ENCODE measurements at places on chromosomes 6 and 20. TPM values are rescaled to one million over a fixed set of nuclear protein-coding genes. Genes with fewer than 3 reads are reported as not detected.

Gene PROKR2
- total RNA-seq, result not detected

Gene MATN4
- 0.64 TPM for total RNA-seq

Gene CLVS2
- total RNA-seq, result not detected

Gene PLN
- total RNA-seq, result not detected

Gene MAS1L
- not detected for total RNA-seq

DNA sequence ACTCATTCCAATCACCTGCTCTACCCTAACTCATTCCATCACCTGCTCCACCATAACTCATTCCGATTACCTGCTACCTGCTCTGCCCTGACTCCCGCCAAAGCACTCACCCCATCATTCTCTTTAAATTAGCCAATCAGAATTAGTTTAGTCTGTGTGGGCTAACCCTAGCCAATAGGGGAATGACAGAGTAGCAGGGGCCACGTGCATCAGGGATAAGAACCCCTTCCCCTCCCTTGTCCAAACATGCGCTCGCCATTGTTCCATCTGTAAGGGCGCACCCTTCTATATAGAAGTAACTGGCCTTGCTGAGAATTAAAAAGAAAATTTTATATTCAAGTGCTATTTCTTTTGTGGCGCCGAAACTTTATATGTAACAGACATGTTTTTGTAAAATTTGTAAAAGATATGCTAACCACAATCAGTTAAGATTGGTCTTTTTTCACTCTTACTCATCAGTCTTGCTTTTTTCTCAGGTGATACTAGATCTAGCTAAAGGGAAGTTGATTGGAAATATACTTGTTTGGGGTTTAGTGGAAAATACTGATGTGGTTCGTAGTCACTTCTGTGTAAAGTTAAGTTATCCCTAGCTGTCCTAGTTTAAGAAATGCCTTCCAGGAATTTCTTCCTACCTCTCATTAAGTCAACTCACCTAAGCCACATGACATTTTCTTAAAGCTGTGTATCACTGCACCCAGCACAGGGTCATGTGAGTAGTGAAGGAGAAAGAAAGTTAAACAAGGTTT, 16.5 kb downstream of the RTN4IP1 start:
- no peaks in the 10 kb centered on the region for H3K36me3 ChIP-seq
- H3K4me3 ChIP-seq, result no peak overlapping the region
- no peak for DNase-seq
- no peak overlapping the region for H3K27ac ChIP-seq

DNA sequence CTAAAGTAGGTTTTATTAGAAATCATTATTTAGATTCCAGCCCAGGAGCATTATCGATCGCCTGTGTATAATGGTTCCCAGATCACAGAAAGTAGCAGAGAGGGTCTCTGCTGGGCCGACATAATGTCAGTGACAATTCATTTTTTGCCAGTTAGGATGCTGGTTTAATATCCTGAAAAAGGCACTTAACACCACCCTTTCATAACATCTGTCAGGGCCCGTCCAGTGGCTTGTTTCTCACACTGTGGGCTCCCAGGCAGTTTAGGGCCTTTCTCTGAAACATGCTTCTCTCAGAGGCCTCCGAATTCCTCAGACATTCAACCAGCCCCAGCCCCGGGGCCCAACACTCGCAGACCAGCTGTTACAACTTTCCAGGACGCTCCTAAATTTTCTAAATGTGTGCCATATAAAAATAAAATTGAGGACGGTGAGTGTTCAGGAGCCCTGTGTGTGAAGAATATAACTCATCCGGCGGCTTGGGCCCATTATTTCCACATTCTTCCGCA, 108.6 kb upstream of the EYA4 start:
- DNase-seq, result no peak
- no peaks in the 10 kb centered on the region for H3K27me3 ChIP-seq
- H3K27ac ChIP-seq, result no peak overlapping the region
- no peak overlapping the region for H3K4me3 ChIP-seq

DNA sequence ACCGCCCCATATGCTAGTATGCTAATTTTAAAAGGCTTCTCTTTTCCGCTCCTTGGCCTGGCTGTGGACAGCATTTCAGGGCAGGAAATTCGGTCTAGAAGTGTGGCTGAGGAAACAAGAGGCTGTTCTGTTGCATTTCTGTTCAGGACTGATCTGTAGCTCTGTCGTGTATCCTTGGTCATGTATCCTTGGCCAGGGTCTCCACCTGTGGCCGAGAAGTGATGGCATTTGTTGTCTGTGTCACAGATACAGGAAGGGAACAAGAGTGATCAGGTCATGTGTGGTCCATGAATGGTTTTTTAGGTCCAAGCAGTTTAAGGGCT, 300.5 kb upstream of the SUPT3H start:
- no peaks in the 10 kb centered on the region for H3K36me3 ChIP-seq
- H3K27me3 ChIP-seq, result no peaks in the 10 kb centered on the region

GRCh38 chr20:48717095-48717672, 110.6 kb downstream of the PREX1 start:
- no peak overlapping the region for H3K4me3 ChIP-seq
- no peaks in the 10 kb centered on the region for H3K36me3 ChIP-seq
- DNase-seq, result no peak
- no peak overlapping the region for H3K27ac ChIP-seq
- H3K27me3 ChIP-seq, result no peaks in the 10 kb centered on the region

DNA sequence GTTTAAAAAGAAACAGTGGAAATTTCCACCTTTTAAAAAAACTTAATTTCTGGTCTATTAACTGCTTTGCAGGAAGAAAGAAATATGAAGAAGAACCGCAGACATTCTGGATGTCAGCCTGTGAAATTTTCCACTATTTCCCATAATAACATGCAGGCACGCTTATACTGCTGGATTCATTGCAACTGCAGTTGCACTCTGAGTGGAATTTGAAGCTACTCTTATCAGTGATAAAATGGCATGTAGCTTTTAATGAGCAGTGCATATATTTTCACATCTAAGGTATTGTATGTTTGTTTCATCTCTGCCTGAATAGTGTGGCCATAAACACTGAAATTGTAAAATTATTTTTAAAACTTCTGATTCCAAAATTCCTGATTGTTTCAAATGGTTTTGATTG, 28.2 kb downstream of the NCOA3 start:
- no peaks in the 10 kb centered on the region for H3K36me3 ChIP-seq
- no peaks in the 10 kb centered on the region for H3K27me3 ChIP-seq
- no peak overlapping the region for H3K27ac ChIP-seq
- H3K4me3 ChIP-seq, result no peak overlapping the region

GRCh38 chr6:135064586-135064985, 10.0 kb upstream of the HBS1L start:
- no peak overlapping the region for H3K4me3 ChIP-seq
- H3K4me1 ChIP-seq, result no peaks in the 10 kb centered on the region
- no peaks in the 10 kb centered on the region for H3K27me3 ChIP-seq
- DNase-seq, result no peak
- no peak overlapping the region for H3K27ac ChIP-seq

DNA sequence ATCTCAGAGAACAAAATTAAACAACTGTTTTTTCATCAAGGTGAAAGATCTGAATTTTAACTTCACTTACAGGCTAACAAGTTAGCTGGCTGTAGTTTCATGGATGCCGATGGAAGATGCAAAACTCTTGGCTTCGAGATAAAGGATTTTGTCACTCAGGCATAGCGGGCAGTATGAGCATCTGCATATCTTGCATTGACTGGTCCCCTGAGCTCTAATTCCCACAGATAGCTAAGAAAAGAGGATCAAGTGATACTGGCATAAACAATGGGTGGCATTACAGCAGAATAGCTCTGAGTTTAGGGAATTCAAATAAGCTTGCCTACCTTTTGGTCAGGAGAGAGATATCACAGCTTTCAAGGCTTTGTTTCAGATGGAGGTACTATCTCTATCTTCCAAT, 1.8 kb upstream of the CLVS2 start:
- H3K4me1 ChIP-seq, result no peaks in the 10 kb centered on the region
- H3K27ac ChIP-seq, result no peak overlapping the region
- peaks cover 12% of the 10 kb centered on the region for H3K27me3 ChIP-seq
- no peak for DNase-seq
- H3K36me3 ChIP-seq, result no peaks in the 10 kb centered on the region

- H3K27ac ChIP-seq, result no peak overlapping the region
- no peaks in the 10 kb centered on the region for H3K4me1 ChIP-seq
- H3K27me3 ChIP-seq, result no peaks in the 10 kb centered on the region
- DNase-seq, result no peak
- no peak overlapping the region for H3K4me3 ChIP-seq
Measured at GRCh38 chr20:49948809-49949507, 12.8 kb downstream of the RNF114 start.

GRCh38 chr20:6355754-6356451, 233.1 kb upstream of the FERMT1 start:
- H3K4me3 ChIP-seq, result no peak overlapping the region
- DNase-seq, result no peak
- H3K4me1 ChIP-seq, result no peaks in the 10 kb centered on the region
- no peaks in the 10 kb centered on the region for H3K36me3 ChIP-seq

DNA sequence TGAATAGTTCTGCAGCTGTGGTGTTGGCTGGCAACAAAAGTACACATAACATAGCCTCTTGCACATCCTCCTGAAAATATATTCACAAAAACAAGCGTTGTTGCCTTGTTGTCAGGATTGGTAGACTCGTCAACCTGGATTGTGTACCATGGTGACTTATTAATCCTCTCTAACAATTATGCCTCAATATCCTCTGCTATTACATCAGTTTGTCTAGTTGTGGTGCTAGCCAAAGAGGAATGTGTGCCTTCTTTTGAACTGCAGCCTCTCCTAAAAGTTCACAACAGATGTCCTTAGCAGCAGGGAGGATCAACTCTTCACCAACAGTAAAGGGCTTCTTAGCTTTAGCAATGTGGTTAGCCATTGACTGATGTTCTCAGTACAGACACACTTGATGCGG, 3.6 kb upstream of the SF3B5 start:
- H3K27me3 ChIP-seq, result no peaks in the 10 kb centered on the region
- DNase-seq, result no peak
- H3K36me3 ChIP-seq, result no peaks in the 10 kb centered on the region
- H3K4me3 ChIP-seq, result no peak overlapping the region
- no peak overlapping the region for H3K27ac ChIP-seq

DNA sequence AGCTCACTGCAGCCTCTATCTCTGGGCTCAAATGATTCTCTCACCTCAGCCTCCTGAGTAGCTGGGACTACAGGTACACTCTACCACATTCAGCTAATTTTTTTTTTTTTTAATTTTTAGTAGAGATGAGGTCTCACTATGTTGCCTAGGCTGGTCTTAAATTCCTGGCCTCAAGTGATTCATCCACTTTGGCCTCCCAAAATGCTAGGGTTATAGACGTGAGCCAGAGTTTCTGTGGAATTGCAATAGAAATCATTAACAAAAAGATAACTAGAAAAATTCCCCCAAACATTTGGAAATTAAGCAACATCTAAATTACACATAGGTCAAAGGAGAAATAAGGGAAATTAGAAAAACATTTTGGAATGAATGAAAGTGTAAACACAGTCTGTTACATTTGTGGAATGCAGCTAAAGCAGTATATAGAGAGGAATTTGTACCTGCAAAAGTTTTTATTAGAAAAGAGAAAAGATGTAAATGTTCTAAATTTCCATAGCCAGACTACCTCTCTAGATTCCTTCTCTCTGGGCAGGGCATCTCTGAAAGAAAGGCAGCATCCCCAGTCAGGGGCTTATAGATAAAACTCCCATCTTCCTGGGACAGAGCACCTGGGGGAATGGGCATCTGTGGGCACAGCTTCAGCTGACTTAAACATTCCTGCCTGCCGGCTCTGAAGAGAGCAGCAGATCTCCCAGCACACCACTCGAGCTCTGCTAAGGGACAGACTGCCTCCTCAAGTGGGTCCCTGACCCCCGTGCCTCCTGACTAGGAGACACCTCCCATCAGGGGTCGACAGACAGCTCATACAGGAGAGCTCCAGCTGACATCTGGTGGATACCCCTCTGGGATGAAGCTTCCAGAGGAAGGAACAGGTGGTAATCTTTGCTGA, 51.3 kb downstream of the ATRN start:
- 0 out of 2 replicates have a peak, but pooled peaks cover 3% of the 10 kb centered on the region for H3K36me3 ChIP-seq
- no peaks in the 10 kb centered on the region for H3K4me1 ChIP-seq
- no peak overlapping the region for H3K27ac ChIP-seq
- no peaks in the 10 kb centered on the region for H3K27me3 ChIP-seq

DNA sequence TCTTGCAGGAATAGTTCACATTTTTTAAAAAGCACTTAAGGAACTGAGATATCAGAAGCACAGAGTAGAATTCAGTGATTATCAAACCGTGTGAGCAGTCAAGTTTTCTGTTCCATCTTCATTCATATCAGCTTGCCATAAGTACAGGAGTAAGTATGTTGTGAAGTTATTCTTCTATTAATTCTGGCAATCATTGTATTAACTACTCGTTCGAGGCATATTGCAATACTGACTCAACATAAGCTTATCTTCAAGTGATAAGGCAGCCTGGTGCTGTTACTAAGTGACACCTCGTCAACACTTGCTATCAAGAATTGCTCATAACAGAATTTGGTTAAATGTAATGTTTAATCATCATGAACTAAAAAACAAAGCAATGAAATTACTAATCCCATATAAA, 75.7 kb upstream of the SNX9 start:
- no peak overlapping the region for H3K27ac ChIP-seq
- no peaks in the 10 kb centered on the region for H3K4me1 ChIP-seq
- DNase-seq, result no peak
- H3K4me3 ChIP-seq, result no peak overlapping the region

- H3K27ac ChIP-seq, result no peak overlapping the region
- no peaks in the 10 kb centered on the region for H3K27me3 ChIP-seq
- H3K36me3 ChIP-seq, result no peaks in the 10 kb centered on the region
- no peak overlapping the region for H3K4me3 ChIP-seq
- no peak for DNase-seq
Measured at GRCh38 chr6:138291849-138292181, 73.5 kb upstream of the PBOV1 start.

- H3K27ac ChIP-seq, result no peak overlapping the region
- no peaks in the 10 kb centered on the region for H3K36me3 ChIP-seq
- peaks cover 82% of the 10 kb centered on the region for H3K27me3 ChIP-seq
- H3K4me3 ChIP-seq, result no peak overlapping the region
Measured at GRCh38 chr6:125357515-125358256, 55.9 kb upstream of the HDDC2 start.

GRCh38 chr20:19628570-19629134, 129.4 kb upstream of the RIN2 start:
- H3K36me3 ChIP-seq, result no peaks in the 10 kb centered on the region
- H3K4me1 ChIP-seq, result no peaks in the 10 kb centered on the region
- H3K27me3 ChIP-seq, result no peaks in the 10 kb centered on the region
- no peak overlapping the region for H3K27ac ChIP-seq
- DNase-seq, result peak; percentile 81

GRCh38 chr6:159043251-159043650, 1.5 kb downstream of the TAGAP start:
- H3K27me3 ChIP-seq, result no peaks in the 10 kb centered on the region
- no peaks in the 10 kb centered on the region for H3K4me1 ChIP-seq

- no peaks in the 10 kb centered on the region for H3K36me3 ChIP-seq
- no peak overlapping the region for H3K27ac ChIP-seq
- H3K4me1 ChIP-seq, result no peaks in the 10 kb centered on the region
- peak; percentile 24 for DNase-seq
- no peak overlapping the region for H3K4me3 ChIP-seq
Measured at GRCh38 chr6:22320750-22321149, 23.9 kb upstream of the PRL start.
